ENCODE measurements at places on chromosomes 1 and 21.

- DNase-seq, result no peak
Observed at GRCh38 chr1:225747566-225747965, 30.1 kb upstream of the SRP9 start.

GRCh38 chr1:45772971-45773370 lies 22.5 kb upstream of the IPP start:
- DNase-seq, result no peak

DNA sequence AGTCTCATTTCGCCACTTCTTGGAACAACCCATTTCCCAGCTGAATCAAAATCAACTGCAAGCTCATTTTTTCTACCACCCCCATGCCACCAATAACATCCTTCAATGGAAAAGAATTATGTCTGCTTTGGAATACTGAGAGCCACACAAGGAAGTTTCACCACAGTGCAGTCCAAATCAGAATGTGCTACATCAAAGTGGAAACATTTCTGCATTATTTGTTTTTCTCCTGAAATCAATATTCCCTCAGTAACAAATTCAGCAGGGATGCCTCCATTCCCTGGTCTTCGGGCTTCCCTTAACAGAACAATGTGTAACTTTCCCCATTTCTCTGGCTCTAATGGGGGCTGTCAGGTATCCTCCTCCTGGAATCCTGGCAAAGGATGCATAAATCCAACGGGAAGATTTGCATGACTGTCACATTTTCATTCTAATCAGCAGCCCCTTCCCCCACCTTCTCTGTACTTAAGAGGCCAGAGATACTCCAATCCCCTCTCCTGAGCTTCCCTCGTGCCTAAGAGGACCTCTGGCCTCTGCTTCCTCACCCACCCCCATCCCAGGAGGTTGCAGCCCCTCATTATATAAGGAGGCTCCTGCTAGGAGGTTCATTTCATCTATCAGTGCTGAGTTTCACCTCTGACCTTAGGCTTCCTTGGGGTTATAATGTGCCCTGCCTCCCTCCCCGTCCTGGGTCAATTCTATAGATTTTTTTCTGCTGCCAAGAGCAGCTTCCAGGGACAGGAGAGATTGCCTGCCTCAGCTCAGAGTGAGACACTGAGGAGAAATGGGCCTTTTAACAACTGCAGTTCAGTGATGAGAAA lies 201.1 kb downstream of the OMA1 start:
- no peak for DNase-seq

- no peak for DNase-seq
Observed at GRCh38 chr1:2587071-2587859, 688 bp downstream of the PRXL2B start.

DNA sequence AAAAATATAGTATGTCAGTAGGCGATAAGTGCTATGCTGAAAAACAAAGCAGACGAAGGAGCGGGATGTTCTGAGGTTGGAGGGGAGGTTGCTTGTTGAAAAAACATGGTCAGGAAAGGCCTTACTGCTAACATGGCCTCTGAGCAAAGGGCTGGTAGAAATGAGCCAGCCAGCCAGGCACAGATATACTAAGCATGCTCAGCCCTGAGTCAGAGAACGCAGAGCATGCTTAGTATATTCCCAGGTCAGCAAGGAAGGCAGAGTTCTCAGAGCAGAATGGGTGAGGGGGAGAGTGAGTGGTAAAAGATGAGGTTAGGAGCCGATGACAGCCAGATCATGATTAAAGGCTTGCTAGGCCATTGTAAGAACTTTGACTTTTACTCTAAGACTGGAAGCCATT lies 36.7 kb downstream of the ZBTB40 start:
- no peak for DNase-seq

DNA sequence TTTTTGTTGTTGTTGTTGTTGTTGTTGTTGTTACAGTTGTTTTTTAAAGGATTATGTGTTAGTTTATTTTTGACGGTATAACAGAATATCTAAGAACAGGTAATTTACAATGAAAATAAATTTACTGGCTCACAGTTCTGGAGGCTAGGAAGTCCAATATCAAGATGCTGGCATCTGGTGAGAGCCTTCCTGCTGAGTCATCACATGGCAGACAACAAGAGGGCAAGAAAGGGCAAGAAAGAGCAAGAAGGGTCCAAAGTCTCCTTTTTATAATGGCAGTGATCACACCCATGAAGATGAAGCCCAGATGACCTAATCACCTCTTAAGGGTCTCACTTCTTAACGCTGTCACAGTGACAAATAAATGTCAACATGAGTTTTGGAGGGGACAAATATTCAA lies 142.1 kb downstream of the NEGR1 start:
- no peak for DNase-seq

GRCh38 chr1:7587773-7588456 lies 183.2 kb upstream of the VAMP3 start:
- peak; percentile 12 for DNase-seq

DNA sequence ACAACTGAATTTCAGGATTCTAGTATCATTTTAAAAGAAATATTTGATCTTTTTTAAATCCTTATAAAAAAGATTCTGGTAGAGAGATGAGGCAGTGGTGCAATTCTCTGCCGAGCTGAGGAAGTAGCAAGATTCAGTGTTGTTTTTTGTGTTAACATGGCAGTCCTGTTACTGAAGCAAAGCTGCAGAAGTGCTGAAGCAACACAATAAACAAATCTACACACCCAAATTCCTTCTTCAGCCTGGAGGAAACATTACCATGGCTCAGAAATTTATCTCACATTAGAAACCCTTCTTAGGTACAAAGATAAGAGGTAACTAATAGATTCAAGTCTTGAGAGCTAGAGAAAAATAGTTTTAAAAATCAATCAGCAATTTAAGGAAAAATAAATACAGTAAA lies 216.0 kb downstream of the DENND1B start:
- no peak for DNase-seq

GRCh38 chr1:214384373-214385079 lies 103.6 kb downstream of the SMYD2 start:
- no peak for DNase-seq

DNA sequence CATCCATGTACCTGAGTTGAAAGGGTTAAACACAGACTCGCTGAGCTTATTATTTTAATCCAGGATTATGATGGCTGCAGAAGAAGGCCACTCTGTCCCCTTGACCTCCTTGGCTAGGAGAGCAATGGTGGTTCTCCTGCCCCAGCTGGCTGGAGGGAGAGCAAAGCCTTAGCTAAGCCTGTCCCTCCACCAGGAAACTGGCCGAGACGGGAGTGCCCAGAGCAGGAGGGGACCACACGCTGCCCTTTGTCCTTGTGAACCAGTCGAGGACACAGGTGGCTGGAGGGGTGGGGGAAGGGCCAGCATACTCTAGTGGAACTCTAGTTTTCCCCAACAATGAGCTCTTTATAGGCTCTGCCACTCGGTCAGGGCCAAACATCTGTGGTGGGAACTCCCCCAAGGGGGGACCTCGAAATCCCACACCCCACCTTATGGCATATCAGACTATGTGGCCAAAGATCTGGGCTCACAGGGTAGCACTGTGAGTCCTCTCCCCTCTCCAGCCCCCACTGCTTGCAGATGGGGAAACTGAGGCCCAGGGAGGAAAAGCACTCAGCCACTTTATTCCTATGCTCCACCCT lies 12.9 kb downstream of the KIAA1614 start:
- no peak for DNase-seq

- no peak for DNase-seq
Observed at GRCh38 chr1:203521074-203521794, 27.3 kb downstream of the OPTC start.

GRCh38 chr1:83705091-83705490 lies 293.8 kb downstream of the TTLL7 start:
- DNase-seq, result no peak

- DNase-seq, result no peak
Observed at GRCh38 chr21:37202221-37203110, 64.7 kb downstream of the VPS26C start.

- DNase-seq, result no peak
Observed at GRCh38 chr1:20281801-20282200, 8.9 kb upstream of the VWA5B1 start.

- DNase-seq, result no peak
Observed at GRCh38 chr1:55480029-55480795, 265.0 kb upstream of the USP24 start.

DNA sequence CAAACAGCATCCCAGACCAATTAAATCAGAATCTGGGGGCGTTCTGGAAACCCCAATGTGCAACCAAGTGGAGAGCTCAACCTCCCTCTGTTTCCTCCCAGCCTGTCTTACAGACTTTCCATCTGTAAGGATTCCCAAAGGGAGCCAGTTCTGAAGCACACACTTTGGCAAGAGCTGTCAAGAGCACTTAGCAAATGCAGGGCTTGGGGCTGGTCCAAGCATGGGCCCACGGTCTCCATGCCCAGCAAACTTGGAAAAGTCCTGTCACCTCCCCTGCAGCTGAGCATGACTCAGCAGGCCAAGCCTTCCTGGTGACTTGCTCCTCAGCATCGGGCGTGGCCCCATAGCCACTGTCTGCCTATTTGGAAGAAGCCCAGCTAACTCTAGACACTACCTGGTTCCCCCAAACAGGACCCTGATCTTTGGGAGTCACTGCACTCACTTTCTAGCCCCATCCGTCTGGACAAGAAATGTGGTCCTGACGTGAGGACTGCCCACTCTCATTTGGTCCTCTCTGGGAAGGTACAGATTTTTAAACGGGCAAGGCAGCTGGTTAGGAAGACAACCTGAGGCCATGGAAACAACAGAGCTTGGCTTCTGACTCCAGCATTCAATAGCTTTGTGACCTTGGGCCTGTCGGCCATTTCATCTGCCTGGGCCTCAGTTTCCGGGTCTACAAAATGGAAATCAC lies 16.9 kb downstream of the SLC2A1 start:
- no peak for DNase-seq

DNA sequence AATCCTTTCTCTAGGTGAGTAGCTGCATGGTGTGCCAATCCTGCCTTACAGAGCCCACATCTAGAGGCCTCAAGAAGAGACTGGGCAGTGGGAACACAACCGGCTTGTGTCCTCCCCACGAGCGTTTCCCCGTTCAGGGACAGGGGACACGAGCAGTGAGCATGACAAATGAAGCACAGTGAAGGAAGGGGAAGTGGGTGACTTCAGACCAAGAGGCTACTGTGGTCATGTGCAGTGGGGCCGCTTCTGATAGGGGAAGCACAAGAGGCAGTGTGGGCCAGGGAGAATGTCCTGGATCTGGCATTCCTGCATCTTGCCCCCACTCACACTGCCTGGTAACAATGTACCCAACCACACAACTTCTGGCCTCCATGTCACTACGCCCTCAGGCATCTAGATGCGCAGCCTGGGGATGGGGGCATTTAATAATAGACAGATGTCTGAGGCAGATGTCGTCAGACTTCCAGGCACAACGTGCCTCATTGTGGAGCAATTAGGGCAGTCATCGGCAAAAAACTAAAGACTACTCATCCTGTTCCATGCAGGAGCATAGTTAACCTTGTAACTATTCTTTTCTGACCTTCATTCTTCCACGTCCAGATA lies 155.6 kb upstream of the NBPF11 start:
- no peak for DNase-seq

DNA sequence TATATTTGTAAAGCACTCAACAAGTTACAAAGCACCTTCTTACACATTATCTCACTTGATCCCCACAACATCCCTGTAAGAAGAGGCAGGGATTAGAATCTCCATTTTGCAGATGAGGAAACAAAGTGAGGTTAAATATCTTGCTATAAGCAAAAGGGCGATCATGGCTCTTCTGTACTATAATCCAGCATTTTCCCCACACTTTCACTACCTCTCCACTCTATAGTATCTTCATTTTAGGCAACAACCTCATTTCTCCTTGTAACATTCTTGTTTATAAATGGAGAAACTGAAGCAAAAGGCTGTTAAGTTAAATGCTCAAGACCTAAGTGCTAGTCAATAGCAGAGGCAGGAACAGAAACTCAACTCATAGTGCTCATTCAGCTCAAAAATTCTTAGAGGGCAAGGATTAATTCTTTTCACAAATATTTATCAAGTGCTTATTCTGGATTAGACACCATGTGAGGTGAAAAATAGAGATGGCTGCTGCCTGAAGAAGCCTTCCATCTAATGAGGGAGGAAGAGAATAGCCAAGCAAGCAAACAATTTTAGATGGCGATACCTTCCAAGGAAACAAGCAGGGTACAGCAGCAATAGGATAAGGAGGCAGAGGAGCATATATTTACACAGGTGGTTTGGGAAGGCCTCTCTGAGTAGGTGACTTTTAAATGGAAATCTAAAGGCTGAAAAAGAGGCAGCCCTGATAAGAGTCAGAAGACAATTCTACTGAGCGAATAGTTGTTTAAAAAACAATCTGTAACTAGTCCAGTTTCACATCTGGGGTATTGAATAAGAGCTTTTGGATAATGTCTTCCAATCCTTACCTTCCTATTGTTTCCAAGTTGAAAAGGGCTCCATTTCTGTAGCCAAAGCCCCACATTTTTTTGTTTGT lies 3.5 kb downstream of the ERRFI1 start:
- no peak for DNase-seq

DNA sequence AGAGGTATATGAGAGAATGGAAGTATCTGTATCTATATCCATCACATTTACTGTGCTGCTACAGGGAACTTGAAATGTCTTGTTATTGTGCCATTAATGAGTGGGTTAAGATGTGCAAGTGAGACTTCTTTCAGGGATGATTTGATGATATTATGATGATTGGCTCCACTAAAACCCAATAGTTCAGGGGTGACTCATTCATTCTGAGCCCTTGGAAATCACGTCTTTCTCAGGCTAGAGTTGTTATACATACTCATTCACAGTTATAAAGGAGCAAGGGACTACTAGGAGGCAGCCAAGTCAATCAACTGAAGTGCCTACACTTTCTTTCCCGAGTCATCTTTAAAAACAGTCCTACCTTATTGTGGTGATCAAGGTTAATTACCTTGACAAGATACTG lies 1109.8 kb upstream of the B3GALT2 start:
- no peak for DNase-seq

- DNase-seq, result no peak
Observed at GRCh38 chr1:186985889-186986491, 157.2 kb downstream of the PLA2G4A start.

DNA sequence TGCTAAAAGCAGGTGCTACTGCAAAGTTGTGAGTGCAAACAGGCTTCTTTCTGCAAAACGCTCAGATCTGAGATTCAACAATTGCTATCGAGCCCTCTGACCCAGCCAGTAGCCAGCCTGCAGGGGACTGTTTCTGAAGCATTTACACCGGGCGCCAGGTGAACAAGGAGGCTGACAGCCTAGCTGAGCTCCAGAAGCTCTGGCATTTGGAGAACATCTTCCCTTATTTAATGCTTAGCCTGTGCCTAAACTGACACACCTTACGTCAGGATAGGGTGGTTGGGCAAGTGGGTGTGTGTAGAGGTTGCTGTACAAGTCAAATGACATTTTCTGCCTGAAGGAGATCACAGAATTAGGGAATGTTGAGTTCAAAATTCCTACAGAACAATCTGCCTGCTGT lies 15.8 kb upstream of the PLA2G2C start:
- DNase-seq, result no peak

- DNase-seq, result no peak
Observed at GRCh38 chr1:64150266-64150665, 53.2 kb upstream of the UBE2U start.
